ENCODE measurements at places on chromosomes 12 and 14. TPM values are rescaled to one million over a fixed set of nuclear protein-coding genes. Genes with fewer than 3 reads are reported as not detected.

- no peak overlapping the region for H3K27ac ChIP-seq
- H3K27me3 ChIP-seq, result no peaks in the 10 kb centered on the region
- no peaks in the 10 kb centered on the region for H3K4me1 ChIP-seq
- DNase-seq, result no peak
These were observed 466.5 kb downstream of the TMTC2 start for GRCh38 chr12:83153177-83153576.

- no peaks in the 10 kb centered on the region for H3K27me3 ChIP-seq
- DNase-seq, result no peak
- no peaks in the 10 kb centered on the region for H3K36me3 ChIP-seq
- H3K4me1 ChIP-seq, result peaks cover 4% of the 10 kb centered on the region
These were observed 563 bp downstream of the DCP1B start for GRCh38 chr12:2003676-2004112.

FERMT2 gene
- 98.4 TPM for total RNA-seq

HCAR2 gene
- total RNA-seq, result not detected

DNA sequence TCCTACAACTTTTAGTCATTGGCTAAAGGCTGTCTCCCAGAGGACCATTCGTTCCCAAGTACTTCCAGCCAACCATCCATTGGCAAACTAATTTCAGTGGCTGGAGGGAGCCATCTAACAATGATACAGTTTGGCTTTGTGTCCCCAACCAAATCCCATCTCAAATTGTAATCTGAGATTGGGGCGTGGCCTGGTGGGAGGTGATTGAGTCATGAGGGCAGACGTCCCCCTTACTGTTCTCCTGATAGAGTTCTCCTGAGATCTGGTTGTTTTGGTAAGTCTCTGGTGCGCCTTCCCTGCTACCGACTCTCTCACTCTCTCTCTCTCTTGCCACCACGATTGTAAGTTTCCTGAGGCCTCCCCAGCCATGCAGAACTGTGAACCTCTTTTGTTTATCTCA lies 99.7 kb upstream of the FUT8 start:
- H3K4me3 ChIP-seq, result no peak overlapping the region
- DNase-seq, result no peak
- H3K4me1 ChIP-seq, result no peaks in the 10 kb centered on the region
- no peaks in the 10 kb centered on the region for H3K36me3 ChIP-seq
- no peaks in the 10 kb centered on the region for H3K27me3 ChIP-seq

DNA sequence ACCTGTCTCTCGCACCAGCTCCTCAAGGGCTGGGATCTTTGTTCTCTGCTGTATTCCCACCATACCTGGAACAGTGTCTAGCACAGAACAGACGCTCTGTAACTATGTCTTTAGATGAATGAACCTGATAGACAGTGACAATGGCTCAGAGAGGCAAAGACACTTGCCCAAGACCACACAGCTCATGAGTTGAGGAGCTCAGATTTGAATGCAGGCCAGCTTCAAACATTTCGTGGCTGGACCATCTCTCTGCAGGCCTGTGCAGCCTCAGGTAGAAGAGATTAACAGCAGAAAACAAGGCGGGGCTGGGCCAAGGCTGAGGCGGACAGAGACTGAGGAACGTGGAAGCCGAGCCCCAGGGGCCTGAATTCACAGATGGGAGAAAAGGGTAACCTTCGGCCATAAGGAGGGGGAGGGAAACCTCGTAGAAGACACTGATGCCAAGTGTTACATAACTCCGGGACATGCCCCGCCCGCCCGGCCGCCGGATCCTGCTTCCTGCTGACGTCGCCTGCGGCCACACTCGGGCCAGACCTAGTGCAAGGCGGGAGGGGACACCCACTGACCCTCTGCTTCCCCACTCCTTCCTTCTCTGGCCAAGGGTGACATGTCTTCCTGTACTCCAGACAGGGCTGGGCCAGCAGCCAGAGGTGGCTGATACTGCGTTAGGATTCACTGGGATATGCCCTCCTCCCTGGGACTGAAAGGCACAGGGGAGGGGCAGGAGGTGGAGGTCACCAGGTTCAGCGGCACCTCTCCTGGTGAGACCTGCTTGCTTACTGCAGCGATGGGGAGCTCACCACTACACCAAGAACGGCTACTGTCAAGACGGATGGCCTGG lies 86.8 kb downstream of the RFLNA start:
- H3K27me3 ChIP-seq, result no peaks in the 10 kb centered on the region
- H3K4me3 ChIP-seq, result no peak overlapping the region
- peak overlapping the region; percentile 93 for H3K27ac ChIP-seq
- H3K4me1 ChIP-seq, result peaks cover 18% of the 10 kb centered on the region
- H3K36me3 ChIP-seq, result no peaks in the 10 kb centered on the region
- DNase-seq, result peak; percentile 91

SERPINA1 gene
- 1.2 TPM for total RNA-seq

SIVA1 gene
- 315 TPM for total RNA-seq

DNA sequence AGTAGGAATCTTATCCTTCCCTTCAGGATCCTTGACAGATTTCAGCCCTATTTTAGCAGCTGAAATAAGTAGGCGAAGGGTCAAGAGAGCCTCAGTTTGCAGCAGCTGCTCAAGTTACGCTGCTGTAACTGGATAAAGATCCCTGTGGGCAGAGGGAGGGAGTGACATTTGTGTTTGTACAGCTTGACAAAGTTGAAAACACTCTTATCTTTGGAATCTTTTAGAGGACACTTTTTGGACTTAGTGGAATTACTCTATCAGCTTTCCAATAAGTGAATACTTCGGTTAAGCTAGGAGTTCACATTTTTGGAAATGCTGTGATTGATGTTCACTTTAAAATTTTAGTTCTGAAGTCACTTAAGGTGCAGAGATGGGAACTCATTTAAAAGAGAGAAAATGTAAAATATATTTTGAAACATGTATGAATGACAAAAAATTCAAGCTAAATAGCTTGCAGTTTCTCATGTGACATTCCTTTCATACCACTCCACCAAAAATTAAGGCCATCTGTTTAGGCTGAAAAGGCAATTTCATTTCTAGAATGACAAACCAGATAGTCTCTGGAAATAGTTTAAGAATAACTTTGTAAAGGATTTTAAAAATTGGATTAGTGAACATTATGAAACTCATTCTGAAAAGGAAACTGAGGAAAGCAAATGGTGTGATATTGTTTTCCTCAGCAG lies 55.2 kb downstream of the SLC38A4 start:
- H3K36me3 ChIP-seq, result no peaks in the 10 kb centered on the region
- no peak for DNase-seq
- no peak overlapping the region for H3K4me3 ChIP-seq
- no peak overlapping the region for H3K27ac ChIP-seq

GRCh38 chr12:39972119-39972518 lies 133.8 kb downstream of the SLC2A13 start:
- H3K4me1 ChIP-seq, result no peaks in the 10 kb centered on the region
- no peaks in the 10 kb centered on the region for H3K27me3 ChIP-seq
- no peaks in the 10 kb centered on the region for H3K36me3 ChIP-seq
- H3K4me3 ChIP-seq, result no peak overlapping the region

PTPRQ gene
- total RNA-seq, result 0.30 TPM

DNA sequence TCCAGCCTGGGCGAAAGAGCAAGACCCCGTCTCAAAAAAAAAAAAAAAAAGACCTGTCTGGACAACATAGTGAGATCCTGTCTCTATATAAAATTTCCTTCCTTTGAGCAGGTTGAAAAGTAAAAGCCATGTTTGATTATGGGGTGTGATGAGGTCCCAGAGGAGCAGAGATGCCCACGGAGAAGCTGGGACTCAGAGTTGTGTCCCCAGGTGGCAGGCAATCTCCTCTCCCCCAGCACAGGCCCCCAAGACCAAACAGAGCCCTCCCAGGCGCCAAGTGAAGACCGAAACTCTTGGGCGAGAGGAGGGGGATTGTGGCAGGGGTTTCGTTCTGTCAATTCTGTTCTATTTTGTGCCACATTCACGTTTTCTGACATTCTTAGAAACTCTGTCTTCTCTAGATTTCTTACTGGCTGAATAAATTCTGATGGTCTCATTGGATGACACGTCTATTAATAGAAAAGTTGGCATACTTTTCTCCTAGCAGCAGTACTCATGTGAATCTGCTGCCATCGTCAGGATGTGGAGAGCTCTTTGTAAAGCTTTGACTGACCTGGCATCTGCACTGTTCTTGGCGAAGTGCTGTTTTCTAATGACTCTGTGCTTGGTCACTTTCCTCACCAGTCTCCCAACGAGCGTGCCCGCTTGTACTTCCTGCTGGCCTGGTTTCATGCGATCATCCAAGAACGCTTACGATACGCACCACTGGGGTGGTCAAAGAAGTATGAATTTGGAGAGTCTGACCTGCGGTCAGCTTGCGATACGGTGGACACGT lies 43.4 kb downstream of the HSP90AA1 start:
- no peaks in the 10 kb centered on the region for H3K36me3 ChIP-seq
- H3K27me3 ChIP-seq, result no peaks in the 10 kb centered on the region
- DNase-seq, result no peak
- no peaks in the 10 kb centered on the region for H3K4me1 ChIP-seq
- H3K27ac ChIP-seq, result no peak overlapping the region

RPGRIP1 gene
- total RNA-seq, result 0.42 TPM

C1R gene
- total RNA-seq, result 1,524 TPM

DEGS2 gene
- total RNA-seq, result 3.4 TPM

GLT1D1 gene
- 0.23 TPM for total RNA-seq

DNA sequence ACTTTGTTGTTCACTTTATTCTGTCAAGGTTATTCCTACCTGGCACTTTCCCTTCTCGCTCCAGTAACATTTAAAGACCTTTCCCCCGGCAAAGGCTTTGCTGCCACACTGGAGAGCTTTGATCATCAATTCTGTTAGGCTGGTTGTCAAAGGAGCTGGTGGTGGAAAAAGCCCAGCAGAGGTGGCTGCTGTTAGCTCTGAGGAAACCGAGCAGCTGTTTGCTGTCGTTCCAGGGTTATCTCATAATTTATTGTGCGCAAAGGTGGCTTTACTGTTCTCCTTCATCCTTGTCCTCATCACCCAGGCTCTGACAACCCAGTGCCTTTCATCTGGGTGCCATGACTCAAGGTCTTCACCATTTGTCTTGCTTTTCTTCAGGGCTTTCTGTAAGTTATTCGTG lies 38.2 kb upstream of the CRADD start:
- H3K27ac ChIP-seq, result no peak overlapping the region
- DNase-seq, result no peak
- H3K36me3 ChIP-seq, result no peaks in the 10 kb centered on the region

- H3K27me3 ChIP-seq, result no peaks in the 10 kb centered on the region
- no peak for DNase-seq
- H3K4me3 ChIP-seq, result no peak overlapping the region
These were observed 325.0 kb downstream of the CCER1 start for GRCh38 chr12:90630006-90630405.

DNA sequence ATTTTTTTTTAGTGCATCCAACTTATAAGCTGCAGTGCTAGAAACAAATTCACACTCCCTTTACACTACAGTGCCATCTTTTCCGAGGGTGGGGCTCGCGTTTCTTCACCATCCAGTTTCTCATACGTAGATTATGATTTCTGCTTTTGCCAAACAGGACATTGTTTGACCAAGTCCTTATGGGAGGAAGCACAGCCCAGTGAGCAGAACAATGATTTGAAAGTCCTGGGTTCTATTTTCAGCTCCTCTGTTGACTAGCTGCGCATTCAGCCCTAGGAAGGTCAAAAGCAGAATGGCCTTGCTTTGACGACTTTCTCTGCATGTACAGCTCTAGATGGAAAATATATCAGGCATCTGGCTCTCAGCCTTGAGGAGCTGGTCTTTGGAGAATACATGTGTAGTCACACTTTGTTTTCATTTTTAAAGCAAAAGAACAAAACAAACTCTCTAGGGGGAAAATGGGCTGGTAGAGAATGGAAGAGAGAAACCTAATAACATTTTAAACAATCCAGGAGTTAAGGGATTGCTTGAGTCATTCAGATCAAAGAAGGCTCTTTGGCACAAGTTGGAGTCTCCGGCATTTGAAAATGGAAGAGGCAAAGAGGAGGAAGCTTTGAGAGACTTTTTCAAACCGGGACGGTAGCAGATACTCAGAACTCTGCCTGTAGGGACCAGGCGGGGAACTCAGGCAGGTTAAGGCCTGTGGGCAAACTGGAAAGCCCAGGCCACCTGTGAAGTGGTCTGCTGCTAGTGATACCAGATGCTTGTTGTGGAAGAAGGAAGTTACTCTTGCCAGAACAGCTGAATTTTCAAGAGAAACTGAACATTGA lies 257.3 kb upstream of the PLEKHG7 start:
- no peak overlapping the region for H3K4me3 ChIP-seq
- DNase-seq, result no peak
- no peak overlapping the region for H3K27ac ChIP-seq

DNA sequence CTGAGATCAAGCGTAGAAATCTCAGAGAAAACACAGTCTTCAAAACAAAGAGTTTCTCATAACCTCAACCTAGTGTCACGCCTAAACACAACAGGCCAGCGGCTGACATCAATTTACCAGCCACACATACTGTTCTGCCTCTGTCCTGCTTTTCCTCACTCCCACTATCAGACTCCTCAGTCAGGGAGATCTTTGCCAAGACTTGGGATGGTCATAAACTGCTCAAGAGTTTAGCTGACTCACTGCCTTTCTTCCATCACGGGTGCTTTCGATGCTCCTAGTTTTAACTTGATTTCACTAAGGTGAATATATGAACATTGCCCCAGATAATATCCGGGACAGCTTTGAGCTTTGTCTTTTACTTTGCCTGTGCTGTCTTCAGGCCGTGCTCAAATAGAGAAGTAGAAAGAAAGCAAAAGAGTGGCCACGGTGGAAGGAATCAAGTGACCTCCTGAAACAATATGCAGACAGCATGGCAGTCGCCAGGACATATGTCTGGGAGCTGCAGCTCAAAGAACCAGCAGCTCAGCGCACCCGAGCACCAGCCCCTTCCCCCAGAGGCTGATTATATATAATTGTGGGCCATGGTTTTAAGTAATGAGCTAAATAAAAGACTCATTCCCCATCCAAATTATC lies 12.1 kb downstream of the MDM1 start:
- no peaks in the 10 kb centered on the region for H3K27me3 ChIP-seq
- H3K27ac ChIP-seq, result no peak overlapping the region
- H3K4me3 ChIP-seq, result no peak overlapping the region
- DNase-seq, result peak; percentile 46
- H3K4me1 ChIP-seq, result no peaks in the 10 kb centered on the region

DNA sequence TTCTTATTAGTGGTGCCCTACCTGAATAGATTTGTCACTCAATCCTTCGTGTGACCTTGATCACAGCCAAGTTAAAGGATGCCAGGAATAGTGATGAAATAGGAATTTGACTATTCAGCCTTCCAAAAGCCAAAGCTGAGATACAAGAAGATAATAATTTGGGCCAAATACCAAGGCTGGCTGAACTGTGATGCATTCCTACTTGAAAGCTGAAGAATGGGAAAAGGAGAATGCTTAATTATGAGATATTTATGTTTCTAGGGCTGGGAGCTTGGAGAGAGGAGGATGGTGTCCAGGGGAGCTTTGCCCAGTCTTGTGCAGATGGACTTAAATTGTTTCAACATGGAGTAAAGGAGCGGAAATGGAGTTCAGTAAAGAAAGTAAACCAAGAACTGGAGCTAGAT lies 5.2 kb downstream of the RNASE7 start:
- peaks cover 3% of the 10 kb centered on the region for H3K4me1 ChIP-seq
- H3K27ac ChIP-seq, result no peak overlapping the region
- no peaks in the 10 kb centered on the region for H3K36me3 ChIP-seq

SOCS4 gene
- 17.4 TPM for total RNA-seq

Measured in ovary (tissue), 10 donors.